Activated CD8-positive, alpha-beta memory T cell treated with anti-CD3 and anti-CD28 coated beads for 48 hours (primary cell): ENCODE measurements at places on chromosomes 6 and 20.
A peak's percentile ranks its signal among the peaks of the same experiment; 100 is the strongest.

GRCh38 chr6:31829633-31830283, 2.2 kb downstream of the HSPA1B start:
- DNase-seq = no peak

DNA sequence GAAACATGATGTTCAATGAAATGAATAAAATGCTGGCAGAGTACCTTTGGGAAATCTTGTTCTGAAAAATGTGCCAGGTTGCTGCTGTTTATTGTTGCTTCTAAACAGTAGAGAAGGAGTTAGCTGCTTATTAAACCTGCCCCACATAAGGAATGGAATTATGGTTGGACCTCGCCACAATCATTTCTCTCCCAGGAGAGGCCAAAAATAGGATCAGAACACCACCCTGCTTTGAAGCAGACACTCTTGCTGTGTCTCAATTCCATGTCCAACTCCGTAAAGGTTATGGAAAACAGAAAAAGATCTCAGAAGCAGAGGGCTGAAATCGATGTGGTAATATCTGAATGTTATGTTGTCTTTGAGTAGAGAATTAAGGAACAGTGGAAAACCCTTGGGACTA, 27.9 kb downstream of the AFG1L start:
- no peak for DNase-seq

DNA sequence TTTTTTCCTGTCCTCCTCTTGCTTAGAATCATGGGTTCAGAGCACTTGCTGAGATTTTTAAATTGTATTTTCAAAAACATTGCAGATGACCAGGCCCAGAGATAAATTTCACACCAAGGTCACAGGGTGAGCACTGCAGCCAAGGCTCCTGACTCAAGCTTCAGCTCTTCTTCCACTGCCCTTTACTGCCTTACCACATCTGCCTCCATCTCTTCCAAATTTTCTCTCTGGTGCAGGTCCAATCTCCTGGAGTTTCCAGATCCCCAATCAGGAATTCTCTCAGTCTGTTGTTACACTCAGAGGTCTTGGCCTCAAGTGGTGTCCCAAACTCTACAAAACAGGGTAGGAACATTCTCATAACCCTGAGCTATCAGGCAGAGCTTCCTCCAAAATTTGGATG, 12.7 kb downstream of the SNAP25 start:
- DNase-seq = no peak

DNA sequence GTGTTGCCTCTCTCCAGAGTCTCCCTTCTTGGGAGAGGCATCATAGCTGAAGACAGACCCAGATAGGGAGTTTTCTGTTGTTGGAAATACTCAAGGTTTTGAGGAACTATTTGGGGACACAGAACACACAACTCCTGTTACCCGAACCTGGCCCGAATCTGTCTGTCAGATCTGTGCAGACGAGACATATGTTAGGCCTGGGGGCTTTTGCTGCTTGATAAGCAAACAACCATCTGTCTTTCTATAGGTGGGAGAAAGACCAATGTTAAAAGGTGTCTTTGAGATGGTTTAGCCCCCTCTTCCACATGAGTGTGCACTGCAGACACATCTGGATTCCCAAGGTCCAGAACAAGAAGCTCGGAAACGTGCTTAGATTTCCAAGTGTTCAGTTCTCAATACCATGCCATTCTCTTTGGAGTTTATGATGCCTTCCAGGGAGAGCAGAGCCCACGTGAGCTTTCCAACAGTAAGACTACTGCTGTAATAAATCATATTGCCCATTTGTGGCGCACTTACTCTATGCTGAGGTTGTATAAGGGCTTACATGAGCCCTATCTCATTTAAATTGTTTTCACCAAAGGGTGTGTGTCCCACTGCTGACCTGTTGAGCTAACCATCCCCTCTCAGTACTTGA, 3.8 kb upstream of the STX16 start:
- no peak for DNase-seq

- DNase-seq = no peak
Measured at GRCh38 chr6:42105156-42105648, 37.2 kb downstream of the C6orf132 start.

GRCh38 chr20:48975955-48976354, 54.4 kb downstream of the ARFGEF2 start:
- DNase-seq = no peak

DNA sequence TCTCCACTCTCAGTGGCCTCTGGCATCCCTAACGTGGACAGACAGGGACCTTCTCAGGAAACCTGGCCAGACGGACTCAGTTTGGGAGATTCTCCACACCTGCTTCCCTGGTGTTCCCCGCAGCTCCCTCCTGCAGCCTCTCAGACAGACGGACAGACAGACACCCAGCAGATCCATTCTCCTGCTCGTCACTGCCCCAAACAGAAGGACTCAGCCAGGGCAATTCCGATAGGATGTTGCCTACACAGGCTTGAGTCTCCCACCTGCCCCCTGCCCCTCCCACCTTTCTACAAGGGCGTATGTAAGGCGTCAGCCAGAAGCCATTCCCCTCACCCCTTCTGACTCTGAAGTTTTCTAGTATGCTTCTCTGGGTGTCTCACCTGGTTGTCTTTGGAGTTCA, 428 bp downstream of the CCM2L start:
- no peak for DNase-seq

DNA sequence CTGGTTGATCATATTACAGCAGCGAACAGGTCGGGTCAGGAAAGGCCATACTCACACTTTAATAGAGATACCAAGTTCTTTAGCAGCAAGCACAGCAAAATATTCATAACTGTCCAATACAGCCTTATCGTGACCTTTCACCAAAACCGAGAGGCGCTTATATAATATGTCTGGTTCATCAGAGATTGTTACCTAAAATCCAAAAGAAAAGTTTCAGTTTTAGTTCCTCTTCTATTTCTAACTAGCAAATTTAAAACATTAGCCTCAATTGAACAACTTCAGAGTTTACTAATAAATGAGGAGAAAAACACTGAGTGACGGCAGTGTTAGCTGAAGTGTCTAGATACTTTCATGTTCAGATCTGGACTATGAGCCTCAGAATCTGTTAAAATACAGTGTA, 5.9 kb downstream of the MRPS10 start:
- DNase-seq = no peak

DNA sequence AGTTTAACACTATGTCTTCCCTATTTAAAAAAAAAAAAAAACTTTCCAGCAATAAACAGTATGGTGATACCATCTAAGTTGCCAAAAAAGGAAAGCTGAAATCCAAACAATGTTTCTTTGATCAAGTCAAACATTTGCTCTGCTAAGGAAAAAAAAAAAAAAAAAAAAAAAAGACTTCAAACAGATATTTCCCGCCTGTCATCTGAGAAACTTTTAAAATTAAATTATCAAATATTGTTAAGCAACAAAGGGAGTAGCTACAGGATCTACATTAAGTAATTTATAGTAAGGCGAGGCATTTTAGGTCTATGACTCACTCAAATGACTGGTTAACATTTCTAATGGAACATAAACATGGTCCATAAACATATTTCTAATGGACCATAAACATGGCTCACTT, 121.2 kb downstream of the DST start:
- no peak for DNase-seq

DNA sequence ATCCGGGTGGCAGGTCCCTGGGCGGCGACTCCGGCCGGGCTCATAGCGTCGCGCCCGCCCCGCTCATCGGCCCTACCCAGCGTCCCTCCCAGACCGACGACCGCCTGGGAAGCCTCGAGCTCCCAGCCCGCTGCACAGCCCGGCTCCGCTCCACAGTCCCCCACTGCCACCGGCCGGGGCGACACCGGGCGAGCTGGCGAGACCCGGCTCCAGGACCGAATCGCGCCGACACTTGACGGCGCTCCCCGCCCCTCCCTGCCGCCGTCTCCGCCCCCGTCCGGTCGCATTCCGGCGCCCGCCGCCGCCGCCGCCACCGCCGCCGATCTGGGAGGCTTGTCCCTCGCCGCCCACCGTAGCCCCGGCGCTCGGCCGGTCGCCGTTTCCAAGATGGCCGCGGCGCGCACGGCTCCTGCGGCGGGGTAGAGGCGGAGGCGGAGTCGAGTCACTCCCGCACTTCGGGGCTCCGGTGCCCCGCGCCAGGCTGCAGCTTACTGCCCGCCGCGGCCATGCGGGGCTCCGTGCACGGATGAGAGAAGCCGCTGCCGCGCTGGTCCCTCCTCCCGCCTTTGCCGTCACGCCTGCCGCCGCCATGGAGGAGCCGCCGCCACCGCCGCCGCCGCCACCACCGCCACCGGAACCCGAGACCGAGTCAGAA, at the start of gene MAP3K4:
TSS of gene MAP3K4 (plus strand) at position 364 of the 655 bp plus-strand sequence. CDS start at position 527, 163 bp downstream.
- peak; percentile 63 for DNase-seq

GRCh38 chr6:341914-342831, 49.4 kb upstream of the IRF4 start:
- no peak for DNase-seq
